Stimulated activated naive CD4-positive, alpha-beta T cell treated with Interleukin-2 at 50 U/mL for 16 hours (primary cell): ENCODE measurements at places on chromosomes 4 and X.

DNA sequence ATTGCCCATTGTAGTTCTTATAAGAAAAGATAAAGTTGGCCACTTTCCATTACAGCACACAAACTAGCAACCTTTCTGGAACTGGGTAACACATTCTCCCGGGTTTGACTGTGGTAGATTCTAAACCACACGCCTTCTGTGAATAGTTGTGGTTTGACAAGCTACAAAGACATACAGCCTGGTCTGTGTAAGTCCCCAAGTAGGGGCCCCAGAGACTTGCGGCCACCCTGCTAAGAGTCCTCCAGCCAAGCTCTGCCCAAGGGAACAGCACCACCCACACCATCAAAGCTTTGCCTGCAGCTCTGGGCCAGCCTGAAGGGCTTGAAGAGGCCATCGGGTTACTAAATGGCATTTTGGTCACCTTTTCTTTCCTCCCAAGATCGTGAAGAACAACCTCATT lies 203.4 kb downstream of the MAML3 start:
- no peak for DNase-seq

- no peak for DNase-seq
These were observed 800 bp downstream of the KDM5C start for GRCh38 chrX:53223955-53224859.

GRCh38 chr4:117357866-117358265 lies 272.5 kb upstream of the TRAM1L1 start:
- no peak for DNase-seq

GRCh38 chrX:46922611-46923010 lies 10.4 kb downstream of the JADE3 start:
- no peak for DNase-seq

DNA sequence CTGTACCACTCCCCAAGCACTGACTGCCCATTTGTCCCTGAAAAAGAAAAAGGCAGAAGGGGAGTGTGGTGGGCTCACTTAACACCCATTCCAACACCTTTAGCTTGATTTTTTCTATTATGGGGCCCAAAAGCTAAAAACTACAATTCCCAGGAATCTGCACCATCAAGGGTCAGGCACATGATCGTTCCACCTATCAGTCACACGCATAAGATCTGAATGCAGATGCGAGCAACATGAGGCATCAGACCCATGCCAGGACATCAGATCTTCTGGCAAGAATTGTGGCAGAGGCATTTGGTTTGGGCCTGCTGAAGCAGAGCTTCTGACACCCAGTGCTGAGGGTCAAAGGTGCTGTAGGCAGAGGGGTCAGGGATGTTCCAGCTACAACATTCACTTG lies 595.9 kb downstream of the BCOR start:
- DNase-seq, result no peak

- no peak for DNase-seq
These were observed 34.7 kb downstream of the LUZP4 start for GRCh38 chrX:115324194-115324593.

- DNase-seq, result no peak
These were observed 1.3 kb downstream of the SH3TC1 start for GRCh38 chr4:8200302-8200975.

GRCh38 chr4:176534566-176534965 lies 214.8 kb downstream of the SPCS3 start:
- no peak for DNase-seq
